ENCODE measurements at places on chromosomes 5 and 9. TPM values are rescaled to one million over a fixed set of nuclear protein-coding genes. Genes with fewer than 3 reads are reported as not detected.
A peak's percentile ranks its signal among the peaks of the same experiment; 100 is the strongest.

ANKRD31 gene
- 0.06 TPM for polyA plus RNA-seq

SUSD3 gene
- polyA plus RNA-seq, result 3.8 TPM

AFF4 gene
- polyA plus RNA-seq, result 12.6 TPM

TMEM174 gene
- polyA plus RNA-seq, result not detected

GRCh38 chr9:128845186-128845931, 15.8 kb upstream of the SPOUT1 start:
- no peak for DNase-seq

DNA sequence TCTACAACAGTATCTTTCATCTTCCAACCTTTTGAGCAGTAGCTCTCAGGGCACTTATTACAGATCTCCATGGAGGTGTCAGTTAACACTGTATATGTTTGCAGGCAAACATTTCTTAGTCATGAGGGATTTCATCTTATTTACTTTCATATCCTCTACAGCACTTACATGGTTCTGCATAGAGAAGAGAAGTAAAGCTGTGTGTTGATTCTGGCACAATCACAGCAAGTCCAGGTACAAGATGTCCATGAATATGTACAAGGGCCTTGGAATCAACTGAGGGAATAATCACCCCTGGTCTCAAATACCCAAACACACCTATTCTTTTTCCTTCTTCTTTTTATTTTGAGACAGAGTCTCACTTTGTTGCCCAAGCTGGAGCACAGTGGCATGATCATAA, 142.0 kb upstream of the TRPM3 start:
- DNase-seq, result no peak

DNA sequence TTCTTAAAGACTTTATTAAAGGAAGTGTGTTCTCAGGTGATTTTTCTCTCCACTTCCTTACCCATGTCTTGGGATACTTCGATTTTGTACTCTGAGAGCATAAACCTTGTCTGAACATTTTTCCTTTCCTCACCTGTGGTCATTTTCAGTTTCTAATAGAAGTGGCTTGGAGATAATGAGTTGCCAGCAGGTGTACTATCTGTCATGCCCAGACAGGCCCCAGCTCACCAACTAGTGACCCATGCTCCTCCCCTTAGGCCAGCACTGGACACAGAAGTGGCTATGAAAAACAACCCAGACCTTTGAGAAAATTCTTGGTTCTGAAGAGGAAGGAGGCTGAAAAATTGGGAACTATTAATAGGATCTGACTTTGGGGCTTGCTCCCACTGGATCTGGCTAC, 49.2 kb upstream of the SMIM32 start:
- DNase-seq, result no peak

- peak; percentile 50 for DNase-seq
Measured at GRCh38 chr9:91775011-91775707, 174.9 kb downstream of the ROR2 start.

DNA sequence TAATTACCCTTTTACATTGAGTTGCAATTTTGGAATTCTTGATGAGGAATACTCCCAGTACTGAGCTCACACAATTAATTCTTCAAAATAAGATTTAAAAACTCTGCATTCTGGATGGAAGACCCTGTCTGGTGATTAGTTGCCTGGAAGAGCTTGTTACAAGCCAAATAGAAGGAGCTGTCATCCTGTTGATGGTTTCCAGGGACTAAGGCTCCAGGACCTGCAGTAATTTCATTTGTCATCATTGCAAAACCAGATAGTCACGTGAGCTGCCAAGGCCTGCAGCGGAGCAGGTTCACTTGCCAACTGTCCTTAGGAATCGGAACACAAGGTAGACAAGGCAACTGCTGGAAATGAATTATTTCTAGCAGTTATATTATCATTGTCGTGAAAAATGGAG, 597.7 kb downstream of the CCDC171 start:
- DNase-seq, result no peak

- DNase-seq, result no peak
Measured at GRCh38 chr9:4059437-4059836, 240.4 kb downstream of the GLIS3 start.

DNA sequence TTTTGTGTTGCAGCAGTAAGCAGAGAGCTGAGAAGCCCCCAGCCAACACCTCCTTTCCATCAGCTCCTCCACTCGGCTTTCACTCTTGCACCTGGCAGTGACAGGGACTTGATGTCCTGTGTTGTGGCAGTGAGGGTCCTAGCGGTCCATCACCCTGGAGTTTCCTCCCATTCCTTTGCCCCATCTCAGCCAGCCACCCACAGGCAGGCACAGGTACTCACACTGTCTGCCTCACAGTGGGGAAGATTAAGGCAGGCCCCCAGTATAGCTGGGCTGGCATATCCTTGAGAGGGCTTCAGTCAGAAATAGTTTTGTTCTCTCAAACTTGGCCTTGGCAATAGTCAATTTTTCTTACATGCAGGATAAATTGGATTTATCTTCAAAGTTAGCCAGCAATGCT, 362.7 kb downstream of the GADD45G start:
- DNase-seq, result no peak

DNA sequence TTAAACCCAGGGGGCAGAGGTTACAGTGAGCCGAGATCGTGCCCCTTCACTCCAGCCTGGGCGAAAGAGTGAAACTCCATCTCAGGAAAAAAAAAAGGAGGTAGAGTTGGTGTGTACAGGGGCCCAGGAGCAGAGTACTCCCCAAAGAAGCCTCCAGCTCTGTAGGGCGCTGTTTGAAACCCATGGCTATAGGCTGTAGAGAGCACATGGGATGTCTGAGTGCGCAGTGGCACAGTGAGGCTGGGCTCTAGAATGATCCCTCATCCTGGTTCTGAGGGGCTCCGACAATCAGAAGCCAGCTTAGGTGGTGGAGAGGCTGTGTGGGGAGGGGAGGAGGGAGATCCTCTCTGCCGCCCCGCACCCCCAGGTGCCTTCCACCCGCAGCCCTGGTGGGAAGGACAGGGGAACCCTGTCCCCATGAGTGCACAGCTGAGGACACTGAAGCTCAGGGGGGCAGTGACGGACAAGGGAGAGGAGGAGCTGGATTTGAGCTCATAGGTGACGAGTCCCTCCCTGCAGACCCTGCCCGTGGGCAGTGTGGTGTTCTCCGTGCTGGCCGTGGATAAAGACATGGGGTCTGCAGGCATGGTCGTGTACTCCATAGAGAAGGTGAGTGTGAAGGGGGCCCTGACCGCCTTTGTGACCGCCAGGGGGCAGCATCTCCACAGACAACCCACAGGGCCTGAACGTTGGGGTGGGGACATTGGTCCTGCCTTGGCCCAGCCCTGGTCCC, 24.6 kb downstream of the CDHR2 start:
- peak; percentile 52 for DNase-seq

GRCh38 chr9:92608909-92609445, 61.0 kb downstream of the IPPK start:
- no peak for DNase-seq

DNA sequence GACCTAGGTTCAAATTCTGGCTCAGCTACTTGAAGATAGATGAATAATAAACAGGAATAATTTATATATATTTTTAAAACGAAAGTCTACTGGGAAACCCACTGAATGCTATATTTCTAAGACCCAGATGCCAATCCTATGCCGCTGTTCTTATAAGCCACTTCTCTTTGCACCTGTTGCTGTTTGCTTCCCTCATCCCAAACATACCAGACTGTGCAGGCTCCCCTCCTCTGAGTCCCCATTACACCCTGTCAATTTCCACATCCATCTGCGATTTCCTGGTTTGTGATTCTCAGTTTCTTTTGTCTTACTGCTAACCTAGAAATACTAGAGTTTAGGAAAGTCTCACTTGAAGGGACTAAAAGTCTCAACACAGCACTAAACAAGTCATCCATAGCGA, 92.8 kb upstream of the CAST start:
- DNase-seq, result no peak
